Fibroblast of pulmonary artery (primary cell): ENCODE measurements at places on chromosomes 5 and 9.
A peak's percentile ranks its signal among the peaks of the same experiment; 100 is the strongest.

GRCh38 chr9:93190133-93190525 is 6.2 kb downstream of the WNK2 start:
- no peak for DNase-seq

GRCh38 chr5:137496919-137497318 is 2.2 kb downstream of the SPOCK1 start:
- DNase-seq = no peak

DNA sequence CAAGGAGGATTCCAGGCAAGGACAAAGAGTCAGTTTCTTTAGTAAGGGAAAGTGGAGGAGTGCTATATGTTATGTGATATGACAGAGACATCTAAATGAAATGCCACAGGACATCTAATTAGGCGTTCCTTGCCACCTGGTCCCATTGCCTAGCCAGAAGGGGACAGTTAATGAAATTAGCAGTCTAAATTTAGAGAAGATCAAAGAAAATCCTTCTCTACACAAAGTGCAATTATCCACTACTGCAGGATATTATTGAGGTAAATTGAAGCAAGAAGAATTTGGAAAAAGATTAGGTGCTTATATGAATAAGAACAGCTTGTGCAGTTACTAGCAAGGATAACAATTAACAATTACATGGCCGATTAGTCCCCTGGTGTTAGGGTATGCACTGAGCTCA is 495.3 kb upstream of the NMUR2 start:
- no peak for DNase-seq

GRCh38 chr5:167639273-167639672 is 652.2 kb upstream of the WWC1 start:
- peak; percentile 71 for DNase-seq

DNA sequence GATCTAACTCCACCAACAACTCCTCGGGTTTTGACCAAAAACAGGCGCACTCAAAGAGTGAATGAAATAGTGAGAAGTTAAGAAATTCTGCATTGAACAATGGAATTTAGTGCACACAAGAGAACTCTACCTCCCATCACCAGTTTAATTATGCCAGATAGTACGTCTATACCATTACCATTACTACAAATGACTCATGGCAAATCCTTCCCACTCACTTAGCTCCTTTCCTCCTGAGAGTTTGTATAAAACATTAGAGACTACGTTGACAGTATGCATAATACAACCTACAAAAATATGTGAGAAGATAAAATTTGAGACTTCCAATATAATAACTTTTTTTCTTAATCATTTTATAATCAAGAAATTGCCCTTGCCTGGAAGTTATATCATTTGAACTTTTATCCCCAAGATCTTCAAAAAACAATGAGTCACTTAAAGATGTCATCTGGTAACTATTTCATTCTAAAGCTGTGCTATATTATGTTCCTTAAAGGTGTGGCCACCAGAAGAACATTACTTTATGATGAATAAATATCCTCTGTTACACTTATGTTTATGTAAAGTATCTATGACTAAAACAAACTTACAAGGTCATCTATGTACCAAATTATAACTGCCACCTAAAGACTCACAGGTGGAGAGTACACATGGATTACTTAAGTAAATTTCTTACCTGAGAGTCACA is 297.9 kb upstream of the PTGER4 start:
- no peak for DNase-seq

GRCh38 chr5:72634444-72634843 is 127.2 kb upstream of the ZNF366 start:
- DNase-seq = peak; percentile 18

- DNase-seq = peak; percentile 30
Observed at GRCh38 chr5:169296419-169297143, 4.4 kb downstream of the SLIT3 start.

- no peak for DNase-seq
Observed at GRCh38 chr5:13944560-13945199, at the start of gene DNAH5. TSS of gene DNAH5 (minus strand) at chr5:13944688. CDS start at chr5:13944438, 250 bp downstream.

DNA sequence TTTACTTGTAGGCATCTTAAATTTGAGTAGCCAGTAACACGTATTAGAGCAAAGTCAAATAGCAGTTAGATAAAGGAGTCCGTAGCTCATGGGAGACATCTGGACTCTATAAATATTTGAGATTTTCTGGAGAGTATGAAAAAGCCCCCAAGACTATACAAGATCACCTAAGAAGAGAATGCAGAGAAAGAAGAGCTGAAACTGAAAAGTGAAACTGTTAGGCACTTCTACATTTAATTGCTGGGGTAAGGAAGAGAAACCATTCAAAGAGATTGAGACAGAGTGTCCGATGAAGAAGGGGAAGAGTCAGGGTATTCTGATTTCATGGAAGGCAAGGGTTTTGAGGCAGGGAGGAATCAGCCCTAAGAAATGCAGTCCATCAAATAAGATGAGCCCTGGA is 2372.1 kb downstream of the MAT2B start:
- no peak for DNase-seq

- no peak for DNase-seq
Observed at GRCh38 chr5:176497852-176498251, 39.4 kb downstream of the RNF44 start.

GRCh38 chr9:87336914-87337333 is 160.7 kb upstream of the DAPK1 start:
- peak; percentile 91 for DNase-seq

DNA sequence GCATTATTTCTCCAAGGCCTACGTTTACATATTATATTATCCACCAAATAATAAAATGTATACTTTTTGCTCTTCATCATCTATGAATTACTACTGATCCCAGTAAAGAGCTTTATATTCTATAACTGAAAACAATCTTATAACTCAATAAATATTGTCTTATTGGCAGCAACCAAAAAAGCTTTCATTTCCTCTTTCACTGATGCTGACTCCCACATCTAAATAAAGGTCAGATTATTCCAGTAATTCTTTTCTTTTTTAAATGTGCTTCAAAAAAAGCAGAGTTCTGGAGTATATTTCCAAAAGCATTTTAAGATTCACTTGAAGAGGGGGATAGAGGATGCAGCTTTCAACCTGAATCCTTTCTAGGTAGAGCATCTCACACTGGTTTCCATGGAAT is 75.3 kb upstream of the NR4A3 start:
- DNase-seq = no peak

DNA sequence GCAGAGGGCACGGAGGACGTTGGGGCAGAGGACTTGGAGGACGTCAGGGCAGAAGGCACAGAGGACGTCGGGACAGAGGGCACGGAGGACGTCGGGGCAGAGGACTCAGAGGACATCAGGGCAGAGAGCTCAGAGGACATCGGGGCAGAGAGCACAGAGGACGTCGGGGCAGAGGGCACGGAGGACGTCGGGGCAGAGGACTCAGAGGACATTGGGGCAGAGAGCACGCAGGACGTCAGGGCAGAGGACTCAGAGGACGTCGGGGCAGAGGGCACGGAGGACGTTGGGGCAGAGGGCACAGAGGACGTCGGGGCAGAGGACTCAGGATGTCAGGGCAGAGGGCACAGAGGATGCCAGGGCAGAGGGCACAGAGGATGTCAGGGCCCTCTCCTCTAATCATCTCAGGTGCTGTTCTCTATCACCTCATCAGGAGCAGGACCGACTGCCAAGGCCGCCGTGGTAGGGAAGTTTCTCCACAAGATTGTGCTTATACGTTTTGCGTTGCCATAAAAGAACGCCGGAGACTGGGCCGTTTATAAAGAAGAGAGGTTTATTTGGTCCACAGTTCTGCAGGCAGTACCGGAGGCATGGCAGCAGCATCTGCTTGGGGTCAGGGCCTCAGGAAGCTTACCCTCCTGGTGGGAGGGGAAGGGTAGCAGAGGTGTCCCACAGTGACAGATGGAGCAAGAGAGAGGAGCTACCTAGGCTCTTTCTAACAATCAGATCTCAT is 29.4 kb upstream of the ADAMTS2 start:
- DNase-seq = no peak

DNA sequence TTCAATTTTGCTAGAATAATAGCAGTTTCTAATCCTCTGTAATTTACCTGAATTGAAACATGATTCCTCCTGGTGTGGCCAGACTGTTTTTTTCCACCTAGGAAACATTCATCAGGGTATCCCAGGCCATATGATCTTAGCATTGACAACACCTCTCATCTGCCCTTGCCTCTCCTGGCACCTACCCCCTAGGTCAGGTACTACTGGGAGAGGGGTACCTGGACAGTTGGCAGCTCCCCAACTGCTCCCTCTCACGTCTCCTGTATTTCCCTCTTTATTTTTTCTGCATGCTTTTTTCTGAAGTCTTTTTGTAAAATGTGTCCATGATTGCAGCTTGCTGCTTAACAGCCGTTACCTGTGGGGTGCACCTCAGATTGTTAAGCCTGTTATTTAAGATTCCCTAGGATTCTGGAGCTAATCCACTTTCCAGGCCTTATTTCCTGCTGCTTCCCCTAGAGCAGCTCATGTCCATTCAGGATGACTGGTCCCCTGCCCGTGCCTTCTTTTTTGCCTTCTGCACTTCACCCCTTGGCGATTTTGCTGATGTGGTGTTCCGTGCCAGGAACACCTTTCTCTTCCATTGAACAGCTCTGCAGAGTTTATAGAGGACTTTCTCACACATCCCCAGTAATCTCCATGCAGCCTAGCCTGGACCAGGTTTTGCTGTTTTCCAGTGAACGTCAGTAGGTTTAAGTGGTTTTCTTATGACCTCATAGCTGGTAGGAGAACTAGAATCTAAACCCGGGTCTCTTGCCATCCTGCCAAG is 33.6 kb downstream of the SNX30 start:
- DNase-seq = peak; percentile 35

DNA sequence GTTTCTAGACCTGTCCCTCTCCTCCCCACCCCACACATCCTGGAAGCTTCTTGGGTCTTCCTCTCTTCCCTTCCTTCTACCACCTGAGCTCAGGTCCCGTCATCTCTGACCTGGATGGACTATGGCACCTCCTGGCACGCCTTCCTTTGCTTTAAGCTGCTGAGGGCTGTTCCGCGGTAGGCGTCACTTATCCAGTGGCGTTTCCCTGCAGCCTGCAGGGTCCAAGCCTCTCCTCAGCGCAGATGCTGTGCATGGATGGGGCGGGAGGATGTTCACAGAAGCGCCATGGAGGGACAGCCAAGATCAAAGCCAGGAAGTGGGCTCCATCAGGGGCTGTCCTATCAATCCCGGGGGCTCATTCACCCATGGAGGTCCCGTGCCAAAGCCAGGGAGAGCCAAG is 23.8 kb upstream of the CNOT6 start:
- DNase-seq = no peak

DNA sequence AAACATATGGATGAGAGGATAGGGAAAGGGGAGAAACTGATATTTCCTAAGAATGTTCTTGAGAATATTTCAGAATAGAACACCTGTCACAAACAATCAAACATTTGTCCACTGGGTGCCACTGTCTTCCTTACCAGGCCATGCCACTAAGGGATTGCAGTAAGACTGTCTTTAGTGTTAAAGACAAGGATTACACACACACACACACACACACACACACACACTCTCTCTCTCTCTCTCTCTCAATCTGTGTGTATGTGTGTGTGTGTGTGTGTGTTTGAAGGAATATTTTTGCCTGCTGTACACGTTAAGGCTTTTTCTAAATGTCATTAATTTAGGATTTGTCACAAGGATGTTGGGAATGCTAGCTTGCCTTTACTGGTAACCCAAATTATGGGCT is 54.4 kb downstream of the CCDC192 start:
- DNase-seq = peak; percentile 87

DNA sequence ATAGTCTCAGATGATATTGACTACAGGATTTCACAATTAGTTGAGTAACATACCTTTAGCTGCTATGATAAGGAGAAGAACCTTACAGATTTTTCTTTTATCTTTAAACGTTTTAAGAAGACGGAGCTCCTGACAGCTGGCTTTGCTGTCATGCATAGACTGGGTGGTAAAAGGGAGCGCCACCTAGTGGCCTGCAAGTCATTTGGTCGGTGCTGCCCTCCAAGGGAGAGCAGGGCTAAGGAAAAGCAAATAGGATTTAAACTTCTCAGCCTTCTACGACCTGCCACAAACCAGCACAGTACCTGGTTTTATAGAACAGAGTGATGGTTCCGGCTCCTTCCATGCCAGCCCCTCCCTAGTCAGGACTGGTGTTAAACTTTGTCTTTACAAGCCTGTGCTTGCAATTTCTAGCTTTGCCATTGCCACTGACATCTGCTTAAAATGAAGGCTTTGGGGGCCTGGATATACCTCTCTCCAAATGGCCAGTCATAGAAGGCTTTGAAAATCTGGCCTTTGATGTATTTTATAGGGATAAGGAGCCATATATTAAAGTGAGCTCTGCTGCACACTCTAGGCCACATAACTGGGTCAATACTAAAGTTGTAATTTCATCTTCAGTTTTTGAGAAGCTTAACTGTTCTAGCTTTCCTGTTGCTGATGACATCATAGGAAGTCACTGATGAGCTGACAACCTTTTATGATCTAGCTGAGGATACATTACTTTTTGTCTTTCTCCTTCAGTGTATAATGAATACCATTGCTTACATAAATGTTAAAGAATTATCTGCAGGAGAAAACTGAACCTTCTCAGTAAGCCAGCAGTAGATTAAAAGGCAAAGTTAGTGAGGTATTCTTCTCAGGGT is 31.1 kb upstream of the ADAMTSL1 start:
- DNase-seq = peak; percentile 89

- no peak for DNase-seq
Observed at GRCh38 chr9:20391208-20391607, 231.1 kb downstream of the MLLT3 start.

- DNase-seq = peak; percentile 89
Observed at GRCh38 chr5:153551537-153552079, 61.1 kb downstream of the GRIA1 start.

DNA sequence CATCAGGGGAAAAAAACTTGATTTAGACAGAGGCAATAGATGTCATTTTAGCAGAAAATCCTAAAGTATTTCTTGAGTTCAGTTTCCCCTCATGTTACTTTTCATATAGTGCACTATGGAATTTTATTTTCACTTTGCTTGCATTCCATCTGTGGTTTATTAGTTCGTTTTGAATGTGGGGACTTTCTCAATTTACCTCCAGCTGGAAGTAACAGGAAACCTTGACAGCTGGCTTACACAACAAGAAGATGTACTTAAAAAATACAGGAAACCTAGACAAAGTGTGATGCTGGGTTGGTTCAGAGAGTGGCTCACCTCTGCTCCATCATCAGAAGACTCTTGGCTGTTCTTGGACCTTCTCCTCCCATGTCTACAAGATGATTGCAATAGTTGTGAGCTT is 567.0 kb downstream of the CETN3 start:
- DNase-seq = peak; percentile 36
